ENCODE measurements at places on chromosomes 7 and 10.

GRCh38 chr10:31467791-31468535, 148.9 kb downstream of the ZEB1 start:
- no peak for DNase-seq

DNA sequence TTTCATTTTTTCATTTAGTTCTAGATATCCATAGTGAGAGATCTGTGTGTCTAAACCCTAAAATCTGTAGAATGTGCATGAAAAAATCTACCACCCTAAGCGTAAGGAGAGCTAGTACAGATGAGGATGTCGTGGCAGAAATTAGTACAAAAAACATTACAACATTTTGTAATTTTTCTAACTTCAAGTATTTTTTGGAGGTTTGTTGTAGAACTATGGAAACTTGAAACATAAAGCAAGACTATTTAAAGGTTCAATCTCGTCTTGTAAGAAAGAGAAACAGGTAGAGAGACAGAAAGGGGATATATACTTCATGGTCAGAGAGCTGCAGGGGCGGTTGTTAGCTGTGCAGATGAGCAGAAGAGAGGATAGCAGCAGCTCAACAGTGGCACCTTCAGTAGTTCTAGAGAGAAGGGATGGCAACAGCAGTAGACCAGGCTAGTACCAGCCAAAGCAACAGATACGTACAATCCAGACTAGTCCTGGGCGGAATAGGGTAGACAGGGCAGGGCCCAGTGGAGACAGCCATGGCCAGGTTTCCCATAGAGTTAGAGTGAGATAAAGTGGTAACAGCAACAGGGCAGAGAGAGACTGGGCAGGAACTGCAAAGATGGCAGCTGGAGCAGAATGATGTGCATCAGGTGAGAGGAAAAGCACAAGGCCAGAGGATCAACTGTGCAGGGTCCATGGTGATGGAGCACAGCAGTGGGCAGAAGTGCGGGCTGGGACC, 145.2 kb downstream of the FRMD4A start:
- DNase-seq = no peak

- no peak for DNase-seq
Measured at GRCh38 chr10:130781623-130782022, 529.9 kb downstream of the TCERG1L start.

- DNase-seq = no peak
Measured at GRCh38 chr7:29480451-29480850, 83.2 kb upstream of the PRR15 start.

GRCh38 chr10:96747734-96748550, 27.6 kb upstream of the PIK3AP1 start:
- no peak for DNase-seq

DNA sequence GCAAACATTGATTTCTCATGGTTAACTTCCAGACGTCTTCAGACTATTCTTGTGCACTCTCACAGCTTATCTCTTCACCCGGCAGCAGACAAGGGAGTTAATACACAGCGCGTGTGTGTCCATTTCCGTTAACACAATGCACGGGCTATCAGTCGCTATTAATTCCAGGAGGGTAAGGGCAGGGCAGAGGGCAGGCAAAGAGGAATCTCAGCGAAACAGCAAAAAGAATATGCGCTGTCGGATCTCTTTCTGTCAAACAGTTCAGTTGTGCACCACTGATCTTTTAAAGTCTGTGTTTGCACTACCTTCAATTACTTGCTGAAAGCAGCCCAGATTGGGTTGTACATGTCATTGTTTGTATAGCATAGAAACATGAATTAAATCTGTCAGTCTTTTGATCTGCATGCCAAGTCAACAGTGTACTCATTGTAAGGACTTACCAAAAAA, 41.1 kb upstream of the CABCOCO1 start:
- DNase-seq = no peak

GRCh38 chr10:101249171-101249581, 19.9 kb upstream of the LBX1 start:
- DNase-seq = no peak

- DNase-seq = no peak
Measured at GRCh38 chr10:96034625-96035024, 8.8 kb upstream of the CCNJ start.

DNA sequence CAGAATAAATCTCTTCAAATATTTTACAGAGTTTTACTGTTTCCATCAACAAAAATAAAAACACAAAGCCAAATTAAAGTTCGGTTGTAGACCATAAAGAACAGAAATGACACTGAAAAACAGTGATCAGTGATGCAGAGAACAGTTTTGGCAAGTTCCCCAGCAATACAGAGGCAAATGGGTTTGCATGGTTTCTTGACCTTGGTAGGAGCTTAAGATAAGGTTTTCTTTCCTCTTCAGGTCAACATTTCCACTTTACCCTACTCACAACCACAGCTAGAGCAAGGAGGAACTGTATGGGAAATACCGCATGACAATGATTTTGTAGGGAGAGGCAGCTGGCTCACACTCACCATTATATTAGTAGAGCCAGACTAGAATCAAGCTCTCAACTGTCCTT, 199.5 kb downstream of the SH2D4B start:
- no peak for DNase-seq

DNA sequence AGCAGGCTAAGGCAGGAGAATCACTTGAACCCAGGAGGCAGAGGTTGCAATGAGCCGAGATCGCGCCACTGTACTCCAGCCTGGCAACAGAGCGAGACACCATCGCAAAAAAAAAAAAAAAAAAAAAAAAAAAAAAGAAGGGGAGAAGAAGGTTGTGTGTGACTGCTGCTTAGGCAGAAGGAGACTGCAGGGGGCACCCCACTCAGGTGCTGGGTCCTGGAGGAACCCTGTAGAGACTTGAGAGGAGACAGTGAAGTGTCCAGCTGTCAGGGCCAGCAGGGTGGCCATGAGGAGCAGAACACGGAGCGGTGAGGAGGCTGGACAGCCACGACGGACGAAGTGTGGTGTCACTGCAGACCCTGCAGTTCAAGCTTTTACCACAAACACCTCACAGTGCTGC, 99.0 kb upstream of the NMT2 start:
- no peak for DNase-seq

- no peak for DNase-seq
Measured at GRCh38 chr10:49389361-49389933, 6.4 kb downstream of the DRGX start.

Data from stimulated activated CD8-positive, alpha-beta memory T cell treated with anti-CD3 and anti-CD28 coated beads, Interleukin-15, amount 100 ng/mL, for 4 hours (primary cell).